Activated T-cell treated with anti-CD3 and anti-CD28 coated beads, Interleukin-2, amount 50 U/mL, for 48 hours (primary cell): ENCODE measurements at places on chromosomes 12 and 14.

DNA sequence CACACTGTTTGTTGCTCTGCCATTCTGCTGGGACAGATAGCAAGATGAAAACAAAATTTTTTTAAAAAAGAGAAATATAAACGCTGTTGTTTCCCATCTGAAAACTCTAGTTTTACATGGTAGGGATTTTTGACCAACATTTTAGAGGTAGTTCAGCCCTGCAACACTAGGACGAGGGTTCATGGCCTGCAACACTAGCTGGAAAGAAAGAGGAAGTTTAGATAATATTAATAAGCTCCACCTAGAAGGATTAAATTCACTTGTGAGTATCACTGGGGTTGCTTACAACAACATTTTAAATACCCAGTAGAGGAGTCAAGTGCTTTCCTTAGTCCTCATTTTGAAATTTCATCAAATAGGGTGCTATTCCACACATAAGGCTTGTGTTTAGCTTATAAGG, 68.2 kb downstream of the SRGAP1 start:
- DNase-seq, result no peak

DNA sequence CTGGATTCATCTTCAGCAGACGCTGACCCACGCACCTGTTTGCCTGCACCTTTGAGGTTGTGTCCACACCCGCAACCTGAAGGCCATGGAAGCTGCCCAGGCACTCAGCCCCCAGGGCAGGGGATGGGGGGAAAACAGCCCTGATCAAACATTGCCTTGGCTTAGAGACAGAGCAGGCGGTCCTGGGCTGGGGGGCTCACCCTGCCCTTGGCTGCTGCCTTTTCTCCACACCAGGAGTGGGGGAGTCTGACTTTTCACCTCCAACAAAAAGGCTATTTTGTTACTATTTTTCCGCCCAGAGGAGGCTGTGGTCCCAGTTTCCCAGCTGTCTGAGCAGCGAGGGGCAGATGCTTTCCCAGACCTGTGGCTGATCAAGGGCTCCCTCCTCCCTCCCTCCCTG, 24.2 kb downstream of the BCL11B start:
- no peak for DNase-seq

DNA sequence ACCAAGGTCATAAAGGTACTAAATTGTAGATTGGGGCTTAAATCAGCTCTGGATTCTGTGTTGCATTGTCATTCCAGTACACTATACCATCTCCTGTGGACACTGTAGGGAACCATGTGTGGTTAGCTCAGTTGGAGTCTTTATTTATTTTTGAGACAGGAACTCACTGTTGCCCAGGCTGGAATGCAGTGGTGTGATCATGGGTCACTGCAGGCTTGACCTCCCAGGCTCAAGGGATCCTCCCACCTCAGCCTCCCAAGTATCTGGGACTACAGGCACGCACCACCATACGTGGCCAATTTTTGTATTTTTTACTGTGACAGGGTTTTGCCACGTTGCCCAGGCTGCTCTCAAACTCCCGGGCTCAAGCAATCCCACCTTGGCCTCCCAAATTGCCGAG, 6.7 kb downstream of the PAPOLA start:
- no peak for DNase-seq

DNA sequence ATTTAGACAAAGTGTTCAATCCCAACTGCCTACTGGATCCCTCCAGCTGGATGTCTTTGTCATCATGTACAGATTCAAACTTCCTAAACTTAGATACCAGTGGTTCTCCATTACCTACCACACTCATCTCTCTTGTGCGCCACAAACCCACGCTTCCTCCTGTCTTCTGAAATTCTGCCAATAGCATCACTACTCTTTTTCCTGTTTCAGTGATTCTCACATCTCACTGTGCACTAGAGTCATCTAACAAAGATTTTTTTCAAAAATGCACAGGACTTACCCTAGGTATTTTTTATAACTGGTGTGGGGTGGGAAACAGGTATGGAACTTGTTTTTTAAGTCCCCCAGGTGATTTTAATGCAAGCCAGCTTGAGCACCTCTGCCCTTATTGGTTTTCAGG, 5.9 kb downstream of the PSMB5 start:
- peak; percentile 35 for DNase-seq

- DNase-seq, result no peak
Observed at GRCh38 chr12:102633981-102634605, 153.7 kb upstream of the IGF1 start.

GRCh38 chr12:100154474-100155247, 12.0 kb upstream of the BLTP3B start:
- DNase-seq, result peak; percentile 87

DNA sequence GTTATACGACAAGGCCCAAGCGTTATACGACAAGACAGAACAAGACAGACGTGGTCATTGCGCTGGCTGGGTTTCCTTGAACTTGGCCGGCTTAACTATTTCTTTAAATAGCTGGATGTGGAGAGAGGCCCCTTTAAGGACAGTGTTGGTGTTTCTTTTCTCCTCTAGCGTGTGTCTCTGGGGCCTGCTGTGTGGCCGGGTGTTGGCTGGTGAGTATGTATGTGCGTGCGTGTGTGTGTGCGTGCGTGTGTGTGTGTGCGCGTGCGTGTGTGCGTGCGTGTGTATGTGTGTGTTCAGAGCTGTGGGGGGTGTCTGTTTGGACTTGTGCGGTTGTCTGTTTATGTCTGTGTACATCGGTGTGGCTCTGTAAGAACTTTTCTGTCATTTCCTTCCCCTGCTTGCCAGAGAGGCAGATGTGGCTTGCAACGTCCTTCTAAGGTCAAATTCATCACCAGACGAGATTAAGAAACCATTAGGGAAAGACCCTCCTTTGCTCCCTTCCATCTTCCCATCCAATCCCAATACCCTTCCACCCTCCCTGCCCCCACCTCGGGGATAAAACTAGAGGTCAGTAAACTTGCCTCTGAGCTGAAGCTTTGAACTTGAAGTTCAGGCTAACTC, 78.6 kb upstream of the TBX3 start:
- no peak for DNase-seq

DNA sequence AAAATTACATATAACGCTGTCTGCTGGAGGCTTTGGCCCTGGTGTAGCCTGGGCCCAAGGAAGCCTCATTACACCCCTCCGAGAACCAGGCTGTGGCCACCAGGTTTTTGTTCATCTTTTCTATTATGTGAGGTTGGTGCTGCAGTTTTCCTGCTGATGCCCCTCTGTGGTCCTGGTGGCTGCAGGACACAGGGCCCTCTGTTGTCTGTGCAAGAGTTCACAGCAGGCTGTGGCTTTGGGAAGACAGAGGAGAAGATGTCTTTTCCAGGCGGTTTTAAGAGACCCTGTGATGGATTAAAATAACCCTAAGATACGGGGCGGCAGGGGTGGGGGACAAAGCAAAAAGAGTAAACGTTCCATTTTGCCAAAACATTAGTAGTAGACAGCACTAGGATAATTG, 121.5 kb downstream of the ADGRD1 start:
- DNase-seq, result no peak

GRCh38 chr12:55724226-55724939, 4.2 kb downstream of the RDH5 start:
- peak; percentile 80 for DNase-seq

- DNase-seq, result no peak
Observed at GRCh38 chr14:80260645-80261044, 49.3 kb upstream of the DIO2 start.

GRCh38 chr12:91140026-91140931, 29.0 kb upstream of the LUM start:
- DNase-seq, result no peak

- no peak for DNase-seq
Observed at GRCh38 chr12:120138366-120138765, 21.8 kb upstream of the RAB35 start.

DNA sequence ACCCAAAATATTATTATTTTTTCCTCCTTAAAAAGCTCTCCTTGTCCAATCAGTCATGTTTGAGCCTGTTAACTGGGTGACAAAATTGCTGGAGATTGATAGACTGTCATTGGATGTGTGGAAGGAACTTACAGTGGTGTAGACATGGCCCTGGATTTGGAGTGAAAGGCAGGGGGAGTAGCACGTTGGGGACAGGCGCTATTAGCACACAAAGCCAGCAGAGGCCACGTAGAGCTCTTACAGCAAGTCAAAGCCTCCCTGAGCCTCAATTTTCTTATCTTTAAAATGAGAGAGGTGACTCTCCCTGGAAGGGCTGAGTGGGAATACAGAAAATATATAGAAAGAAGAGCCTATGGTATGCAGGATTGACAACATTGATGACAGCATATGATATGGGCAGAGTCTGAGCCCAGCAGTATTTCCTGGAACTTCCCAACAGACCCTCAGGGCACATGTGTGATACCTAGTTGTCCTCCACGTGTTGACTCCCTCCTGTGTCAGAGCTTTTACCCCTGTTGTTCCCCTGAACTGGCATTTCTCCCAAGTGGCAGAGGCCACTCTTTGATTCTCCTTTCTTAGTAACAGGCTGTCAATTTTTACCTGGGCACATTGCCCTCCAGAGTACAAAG, 504.9 kb downstream of the VRK1 start:
- DNase-seq, result no peak

- no peak for DNase-seq
Observed at GRCh38 chr12:108701779-108702441, 29.4 kb downstream of the CORO1C start.

- DNase-seq, result no peak
Observed at GRCh38 chr14:55746558-55746957, 166.6 kb downstream of the KTN1 start.

GRCh38 chr12:51195841-51196240, 22.0 kb downstream of the POU6F1 start:
- DNase-seq, result no peak

GRCh38 chr12:119630223-119630780, 36.7 kb downstream of the TMEM233 start:
- no peak for DNase-seq

- no peak for DNase-seq
Observed at GRCh38 chr12:53051058-53051880, 1.4 kb downstream of the TNS2 start.

DNA sequence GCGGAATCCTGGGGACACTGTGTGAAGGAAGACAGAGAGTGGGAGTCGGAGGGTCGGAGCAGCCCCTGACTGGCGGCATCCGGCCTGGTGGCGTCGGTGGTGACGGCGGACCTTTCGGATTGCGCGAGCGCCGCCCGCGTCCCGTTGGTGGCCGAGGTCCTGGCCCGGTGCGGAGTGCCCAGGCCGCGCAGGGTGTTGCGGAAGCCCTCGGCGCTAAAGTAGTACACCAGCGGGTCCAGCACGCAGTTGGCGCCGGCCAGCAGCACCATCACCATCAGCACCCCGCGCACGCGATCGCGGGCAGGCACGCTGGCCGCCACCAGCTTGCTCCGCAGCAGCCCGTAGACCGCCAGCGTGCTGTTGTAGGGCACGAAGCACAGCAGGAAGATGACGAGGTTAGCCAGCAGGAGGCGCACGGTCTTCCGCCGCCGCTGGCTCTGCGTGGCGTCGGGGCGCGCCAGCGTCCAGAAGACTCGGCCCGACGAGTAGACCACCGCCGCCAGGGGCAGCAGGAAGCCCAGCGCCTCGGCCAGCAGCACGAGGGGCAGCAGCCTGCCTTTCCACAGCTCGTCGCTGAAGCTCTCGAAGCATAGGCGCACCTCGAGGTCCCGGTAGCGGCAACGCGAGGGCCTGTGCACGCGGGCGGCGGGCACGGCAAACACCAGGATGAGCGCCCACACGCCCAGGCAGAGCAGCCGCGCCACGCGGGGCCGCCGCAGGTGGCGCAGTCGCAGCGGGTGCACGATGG, 13.1 kb upstream of the CHD4 start:
- peak; percentile 78 for DNase-seq

GRCh38 chr12:102426599-102427542, 53.5 kb downstream of the IGF1 start:
- DNase-seq, result no peak

- peak; percentile 76 for DNase-seq
Observed at GRCh38 chr12:67630373-67631088, 18.0 kb upstream of the DYRK2 start.

DNA sequence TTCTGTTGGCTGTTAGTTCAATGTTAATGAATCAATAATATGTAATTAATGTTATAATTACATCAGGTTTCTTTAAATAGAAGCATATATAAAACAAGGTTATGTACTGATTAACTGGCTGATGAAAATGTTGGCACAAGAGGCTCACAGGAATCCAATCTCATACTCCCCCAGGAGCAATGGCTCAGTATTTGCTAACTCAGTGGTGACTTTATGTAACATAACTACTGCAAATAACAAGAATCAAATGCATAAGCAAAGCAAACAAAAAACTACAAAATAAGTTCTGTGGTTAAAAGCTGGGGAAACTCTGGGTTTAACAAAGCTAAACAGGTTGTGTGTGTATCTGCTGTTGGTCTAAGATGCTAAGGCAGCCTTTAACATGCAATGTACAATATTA, 27.7 kb upstream of the BBS10 start:
- no peak for DNase-seq

GRCh38 chr14:28468191-28469151, 298.1 kb upstream of the FOXG1 start:
- DNase-seq, result no peak

GRCh38 chr12:56086608-56087007, 6.6 kb downstream of the ERBB3 start:
- DNase-seq, result no peak

GRCh38 chr14:95463171-95463901, 53.1 kb downstream of the SYNE3 start:
- peak; percentile 35 for DNase-seq

- no peak for DNase-seq
Observed at GRCh38 chr12:98419081-98419794, 96.2 kb upstream of the TMPO start.

GRCh38 chr14:65531148-65531547, 118.6 kb downstream of the FUT8 start:
- DNase-seq, result no peak

DNA sequence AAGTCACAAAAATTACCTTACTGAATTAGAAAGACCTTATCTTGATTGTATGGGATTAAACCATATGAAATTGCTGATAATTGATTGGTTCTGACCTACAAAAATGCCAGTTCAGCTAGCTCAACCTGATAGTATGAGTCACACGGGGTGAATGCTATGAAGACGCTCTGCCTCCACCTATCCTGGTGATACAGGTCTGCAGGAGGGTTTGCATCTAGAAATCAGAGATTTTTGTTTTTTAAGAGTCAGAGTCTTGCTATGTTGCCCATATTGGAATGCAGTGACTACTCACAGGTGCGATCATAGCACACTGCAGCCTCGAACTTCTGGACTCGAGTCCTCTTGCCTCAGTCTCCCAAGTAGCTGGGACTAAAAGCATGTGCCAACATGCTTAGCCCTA, 120.4 kb downstream of the HMGA2 start:
- DNase-seq, result no peak

DNA sequence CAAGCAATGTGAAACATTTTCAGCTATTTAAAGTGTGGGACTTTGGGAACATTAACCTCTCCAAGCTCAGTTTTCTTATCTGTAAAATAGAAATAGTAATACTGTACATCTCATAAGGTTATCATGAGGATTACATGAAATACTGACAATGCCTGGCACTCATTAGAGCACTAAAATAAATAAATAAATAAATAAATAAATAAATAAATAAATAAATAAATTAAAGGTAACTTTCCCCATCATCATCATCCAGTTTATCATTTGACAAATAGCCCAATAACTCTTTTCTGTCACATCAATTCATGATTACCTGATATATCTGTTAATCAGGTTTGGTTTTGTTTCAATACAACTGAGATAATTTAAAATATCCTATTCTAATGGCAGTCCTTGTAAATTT, 48.5 kb downstream of the EFCAB11 start:
- no peak for DNase-seq

- DNase-seq, result no peak
Observed at GRCh38 chr12:24889411-24889810, 59.5 kb downstream of the BCAT1 start.

GRCh38 chr12:6914246-6914946, at the start of gene ENO2:
TSS of gene ENO2 (plus strand) at chr12:6914580. CDS start at chr12:6915833, 1,253 bp downstream.
- peak; percentile 81 for DNase-seq

- DNase-seq, result no peak
Observed at GRCh38 chr12:93318720-93319522, 58.8 kb upstream of the NUDT4 start.
